ENCODE measurements at places on chromosomes 5 and 9. TPM values are rescaled to one million over a fixed set of nuclear protein-coding genes. Genes with fewer than 3 reads are reported as not detected.

EQTN gene
- not detected for total RNA-seq

BSPRY gene
- not detected for total RNA-seq

SPINK4 gene
- total RNA-seq = not detected

AGGF1 gene
- 25.2 TPM for total RNA-seq

ADGRD2 gene
- total RNA-seq = not detected

HMMR gene
- total RNA-seq = 1.3 TPM

PDLIM4 gene
- total RNA-seq = 67.2 TPM

LECT2 gene
- total RNA-seq = not detected

FOXD4L4 gene
- total RNA-seq = 0.26 TPM

C9orf152 gene
- total RNA-seq = under 0.01 TPM

MEIKIN gene
- total RNA-seq = not detected

INSL4 gene
- total RNA-seq = not detected

PITX1 gene
- total RNA-seq = 3.1 TPM

CTSV gene
- total RNA-seq = under 0.01 TPM

MGAT1 gene
- 55.2 TPM for total RNA-seq

SRP19 gene
- 58.0 TPM for total RNA-seq

PCDHGA2 gene
- 4.5 TPM for total RNA-seq

RLN1 gene
- total RNA-seq = not detected

MARVELD2 gene
- total RNA-seq = 1.3 TPM

MARCOL gene
- total RNA-seq = not detected

PHYHD1 gene
- 20.0 TPM for total RNA-seq

ECM2 gene
- 6.8 TPM for total RNA-seq

TAS2R1 gene
- not detected for total RNA-seq

RXRA gene
- 14.6 TPM for total RNA-seq

PCDHA10 gene
- 0.26 TPM for total RNA-seq

CTNND2 gene
- not detected for total RNA-seq

TUSC1 gene
- 10.5 TPM for total RNA-seq

GABRA1 gene
- not detected for total RNA-seq

RCL1 gene
- total RNA-seq = 14.5 TPM

PCDHGA7 gene
- 6.8 TPM for total RNA-seq

TAF11L10 gene
- total RNA-seq = not detected

EIF4EBP3 gene
- 1.8 TPM for total RNA-seq

PDE6A gene
- under 0.01 TPM for total RNA-seq

ARSI gene
- total RNA-seq = 8.5 TPM

ZNG1C gene
- 15.9 TPM for total RNA-seq

SLC25A2 gene
- total RNA-seq = not detected

RPL37 gene
- 3,168 TPM for total RNA-seq

MACROH2A1 gene
- total RNA-seq = 191 TPM

SPATA24 gene
- total RNA-seq = 7.4 TPM

ORM2 gene
- not detected for total RNA-seq

SHISAL2B gene
- not detected for total RNA-seq

JAKMIP2 gene
- 1.3 TPM for total RNA-seq

IL13 gene
- total RNA-seq = not detected

TRIM7 gene
- total RNA-seq = 2.3 TPM

MAMDC4 gene
- 4.6 TPM for total RNA-seq

Data from fibroblast of lung (primary cell).